ENCODE measurements at places on chromosomes 7 and 10. TPM values are rescaled to one million over a fixed set of nuclear protein-coding genes. Genes with fewer than 3 reads are reported as not detected.

- DNase-seq, result no peak
These were observed 7.9 kb upstream of the TCAF1 start for GRCh38 chr7:143909863-143910262.

GRCh38 chr10:130109796-130110245, 809 bp downstream of the C10orf143 start:
- peak; percentile 96 for DNase-seq

GRCh38 chr10:91955114-91955513, 31.5 kb downstream of the BTAF1 start:
- DNase-seq, result no peak

GRCh38 chr7:27774717-27775328, 34.9 kb downstream of the TAX1BP1 start:
- peak; percentile 50 for DNase-seq

DNA sequence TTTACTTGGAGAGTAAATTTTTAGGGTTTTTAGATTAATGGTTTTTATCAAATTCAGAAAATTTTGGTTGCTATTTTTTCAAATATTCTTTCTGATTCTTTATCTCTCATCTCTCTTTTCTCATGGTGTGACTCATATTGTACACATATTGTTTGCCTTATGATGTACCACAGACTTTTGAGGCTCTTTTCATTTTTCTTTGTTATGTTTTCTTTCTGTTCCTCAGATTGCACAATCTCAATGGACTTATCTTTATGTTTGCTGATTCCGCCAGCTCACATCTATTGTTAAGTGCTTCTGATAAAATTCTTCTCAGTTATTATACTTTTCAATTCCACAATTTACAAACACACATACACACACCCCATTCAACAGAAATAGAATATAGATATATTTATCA, 168.2 kb upstream of the IGFBP3 start:
- DNase-seq, result no peak

- peak; percentile 16 for DNase-seq
These were observed 15.7 kb downstream of the SEPTIN7 start for GRCh38 chr7:35816514-35816913.

DNA sequence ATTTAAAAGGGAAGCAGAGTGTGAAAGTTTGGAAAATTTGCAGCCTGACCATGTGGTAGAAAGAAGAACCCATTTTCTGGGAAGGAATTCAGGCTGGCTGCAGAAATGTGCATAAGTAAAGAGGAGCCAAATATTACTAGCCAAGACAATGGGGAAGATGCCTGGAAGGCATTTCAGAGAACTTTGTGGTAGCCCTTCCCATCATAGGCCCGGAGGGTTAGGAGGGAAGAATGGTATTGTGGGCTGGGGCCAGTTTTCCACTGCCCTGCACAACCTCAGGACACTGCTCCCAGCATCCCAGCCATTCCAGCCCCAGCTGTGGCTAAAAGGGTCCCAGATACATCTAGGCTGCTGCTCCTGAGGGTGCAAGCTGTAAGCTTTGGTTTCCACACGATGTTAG, 278.5 kb upstream of the BMPER start:
- no peak for DNase-seq

GRCh38 chr10:122077311-122077875, 88.4 kb downstream of the TACC2 start:
- no peak for DNase-seq

- no peak for DNase-seq
These were observed 177.6 kb downstream of the PPP1R17 start for GRCh38 chr7:31864646-31865045.

GRCh38 chr7:85172530-85172941, 14.3 kb downstream of the SEMA3D start:
- DNase-seq, result peak; percentile 75

DNA sequence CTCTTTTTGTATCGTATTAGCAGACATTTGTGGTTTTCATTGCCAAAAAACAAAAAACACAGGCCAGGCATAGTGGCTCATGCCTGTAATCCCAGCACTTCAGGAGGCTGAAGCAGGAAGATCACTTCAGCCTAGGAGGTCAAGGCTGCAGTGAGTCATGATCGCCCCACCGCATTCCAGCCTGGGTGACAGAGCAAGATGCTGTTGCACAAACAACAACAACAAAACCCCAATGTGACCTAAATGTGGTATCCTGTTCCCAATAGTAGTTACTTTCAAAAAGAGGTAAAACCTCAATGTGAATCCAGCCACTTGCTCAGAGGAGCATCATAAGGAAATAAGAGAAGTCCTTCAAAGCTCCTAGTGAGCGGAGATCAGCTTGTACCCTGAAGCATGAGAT, 45.8 kb upstream of the SKAP2 start:
- no peak for DNase-seq

GRCh38 chr7:132838313-132838712, 243.6 kb downstream of the CHCHD3 start:
- no peak for DNase-seq

- no peak for DNase-seq
These were observed 1.9 kb upstream of the CCL24 start for GRCh38 chr7:75815418-75816064.

GRCh38 chr7:100826514-100827329, 601 bp downstream of the EPHB4 start:
- DNase-seq, result peak; percentile 40

- DNase-seq, result peak; percentile 13
These were observed 552 bp downstream of the MKX start for GRCh38 chr10:27744802-27745731.

GRCh38 chr10:74518061-74518460, 308.3 kb upstream of the KAT6B start:
- no peak for DNase-seq

- DNase-seq, result no peak
These were observed 82.8 kb downstream of the NPSR1 start for GRCh38 chr7:34740840-34741239.

DNA sequence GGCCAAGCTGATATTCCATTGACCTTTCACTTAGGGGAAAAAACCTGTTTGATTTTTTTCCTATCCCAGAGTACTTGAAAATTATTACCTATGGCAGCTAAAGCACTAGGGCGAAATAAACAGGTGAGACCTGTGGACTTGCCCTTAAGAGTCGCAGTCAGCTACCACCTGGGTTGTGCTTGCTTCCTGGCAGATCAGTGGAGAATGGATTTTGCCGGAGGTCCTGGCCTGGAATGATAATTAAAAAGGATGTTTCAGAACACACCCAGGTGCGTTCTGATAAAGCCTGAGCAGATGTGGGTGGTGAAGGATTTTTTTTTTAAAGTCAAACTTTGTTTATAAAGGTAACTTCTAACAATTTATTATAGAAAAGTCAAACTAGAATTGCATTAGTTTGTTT, 59.1 kb downstream of the AUTS2 start:
- no peak for DNase-seq

- no peak for DNase-seq
These were observed 1202.3 kb upstream of the LRRTM3 start for GRCh38 chr10:65723525-65723924.

GRCh38 chr10:79047584-79047874, 21.2 kb upstream of the ZMIZ1 start:
- no peak for DNase-seq

FAM24B gene
- total RNA-seq, result not detected

ADAM22 gene
- 5.5 TPM for total RNA-seq

SLC18A3 gene
- not detected for total RNA-seq

CCM2 gene
- 21.4 TPM for total RNA-seq

NME8 gene
- total RNA-seq, result not detected

CDNF gene
- not detected for total RNA-seq

ACHE gene
- total RNA-seq, result not detected

ZP3 gene
- not detected for total RNA-seq

FRMPD2 gene
- 18.8 TPM for total RNA-seq
